ENCODE measurements at places on chromosomes 12 and 14.

- DNase-seq: peak; percentile 81
Measured at GRCh38 chr12:76878899-76879709, at the start of gene CSRP2. Gene CSRP2 (minus strand): TSS chr12:76879019. CDS start chr12:76866260, 12,759 bp downstream.

- DNase-seq: peak; percentile 70
Measured at GRCh38 chr12:106223485-106224354, 24.1 kb downstream of the CKAP4 start.

GRCh38 chr12:46921048-46921763 lies 95.4 kb upstream of the SLC38A4 start:
- peak; percentile 18 for DNase-seq

DNA sequence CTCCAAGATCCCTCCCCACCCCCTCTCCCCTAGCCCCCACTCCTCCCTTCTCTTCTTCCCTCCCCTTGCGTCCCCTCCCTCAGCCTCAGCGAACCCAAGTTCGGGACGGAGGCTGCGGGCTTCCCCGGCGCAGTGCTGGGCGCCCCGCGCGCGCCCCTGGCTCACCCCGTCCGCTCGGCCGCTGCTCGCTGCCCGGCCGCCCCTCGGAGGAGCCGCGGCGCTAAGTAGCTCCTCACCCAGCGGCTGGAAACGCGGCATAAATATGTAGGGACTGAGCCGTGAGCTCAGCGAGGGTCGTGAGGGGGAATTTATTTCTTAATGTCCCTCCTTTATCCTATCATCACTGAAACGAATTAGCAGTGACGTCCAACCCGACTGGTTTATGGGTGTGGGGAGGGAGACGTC lies at the start of gene NOS1:
NOS1 (minus strand) TSS at position 280 of the 405 bp plus-strand sequence. CDS start 30,557 bp downstream, outside the sequence.
- no peak for DNase-seq

DNA sequence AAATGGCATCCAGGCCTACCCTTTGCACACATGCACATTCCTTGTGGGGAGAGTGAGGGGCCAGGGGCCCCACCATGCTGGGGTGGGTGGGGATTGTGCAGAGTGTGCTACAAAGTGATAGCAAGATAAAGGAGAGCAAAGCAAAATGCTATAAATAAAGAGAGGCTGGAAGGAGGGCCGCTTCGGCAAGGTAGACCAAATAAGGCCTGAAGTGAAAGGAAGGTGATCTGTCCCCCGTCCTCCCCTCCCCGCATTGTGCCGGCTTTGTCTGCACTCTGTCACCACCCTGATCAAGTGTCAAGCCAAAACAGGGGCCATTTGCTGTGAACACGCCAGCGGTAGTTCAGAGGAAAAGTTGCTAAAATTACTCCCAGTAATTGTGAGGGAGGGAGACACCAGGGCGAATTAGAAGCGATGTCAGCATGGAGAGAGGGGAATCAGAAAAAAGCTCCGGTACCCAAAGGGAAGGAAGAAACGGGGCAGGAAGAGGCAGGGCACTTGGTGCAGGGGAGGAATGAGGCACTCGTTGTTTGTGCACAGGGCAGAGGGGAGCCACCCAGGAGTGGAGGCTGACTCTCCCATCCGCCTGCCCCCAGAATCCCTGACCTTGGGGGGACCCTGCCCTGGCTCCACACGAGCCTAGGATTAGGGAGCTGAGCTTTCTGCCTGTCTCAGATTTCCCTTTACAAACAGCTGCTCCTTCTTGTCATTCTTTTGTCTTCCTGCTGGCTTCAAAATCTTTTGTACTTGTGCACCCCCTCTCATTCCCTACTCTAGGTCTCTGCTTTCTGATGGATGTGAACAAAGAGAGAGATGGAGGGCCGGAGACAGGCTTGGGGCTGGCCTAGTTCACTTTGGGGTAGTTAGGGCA lies 2.9 kb upstream of the MYH7 start:
- no peak for DNase-seq

GRCh38 chr12:116125084-116125483 lies 152.4 kb downstream of the MED13L start:
- no peak for DNase-seq

DNA sequence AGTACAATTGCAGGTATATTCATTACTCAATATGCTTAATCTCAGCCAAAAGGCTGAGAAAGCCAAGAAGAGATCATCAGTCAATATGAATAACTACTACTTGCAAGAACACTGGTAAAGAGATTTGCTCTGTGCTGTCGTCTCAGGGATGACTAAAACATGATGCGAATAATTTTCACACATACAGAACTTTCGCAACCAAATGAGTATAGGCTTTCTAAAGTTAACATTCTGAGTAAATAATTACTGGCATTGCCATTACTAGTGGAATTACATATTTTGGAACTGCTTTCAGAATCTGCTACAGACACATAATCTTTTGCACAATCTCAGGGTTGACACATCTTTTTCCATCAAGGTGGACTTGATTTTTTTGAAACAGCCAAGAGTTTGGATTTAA lies 24.7 kb downstream of the NCKAP1L start:
- DNase-seq: peak; percentile 86

- DNase-seq: no peak
Measured at GRCh38 chr12:131383291-131383690, 327.6 kb upstream of the SFSWAP start.

DNA sequence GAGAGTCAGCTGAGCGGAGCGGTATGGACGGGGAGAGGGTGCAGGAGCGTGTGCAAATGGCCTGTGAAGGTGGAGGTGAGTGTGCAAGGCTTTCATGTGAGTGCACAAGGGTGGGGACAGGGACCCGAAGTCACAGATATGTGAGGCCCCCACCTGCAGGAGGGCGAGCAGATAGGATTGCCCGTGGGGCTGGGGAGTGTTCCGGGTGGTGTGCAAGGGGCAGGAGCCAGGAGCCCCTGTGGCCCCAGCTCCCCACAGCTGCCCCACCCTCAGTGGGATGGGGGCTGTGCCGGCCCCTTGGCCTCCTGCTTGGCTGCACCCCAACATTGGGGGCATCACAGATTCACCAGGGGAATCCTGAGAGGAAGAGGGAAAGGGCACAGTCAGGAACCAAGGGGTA lies 5.5 kb upstream of the ZNF384 start:
- no peak for DNase-seq

GRCh38 chr14:100007254-100007653 lies 58.0 kb upstream of the EVL start:
- no peak for DNase-seq

DNA sequence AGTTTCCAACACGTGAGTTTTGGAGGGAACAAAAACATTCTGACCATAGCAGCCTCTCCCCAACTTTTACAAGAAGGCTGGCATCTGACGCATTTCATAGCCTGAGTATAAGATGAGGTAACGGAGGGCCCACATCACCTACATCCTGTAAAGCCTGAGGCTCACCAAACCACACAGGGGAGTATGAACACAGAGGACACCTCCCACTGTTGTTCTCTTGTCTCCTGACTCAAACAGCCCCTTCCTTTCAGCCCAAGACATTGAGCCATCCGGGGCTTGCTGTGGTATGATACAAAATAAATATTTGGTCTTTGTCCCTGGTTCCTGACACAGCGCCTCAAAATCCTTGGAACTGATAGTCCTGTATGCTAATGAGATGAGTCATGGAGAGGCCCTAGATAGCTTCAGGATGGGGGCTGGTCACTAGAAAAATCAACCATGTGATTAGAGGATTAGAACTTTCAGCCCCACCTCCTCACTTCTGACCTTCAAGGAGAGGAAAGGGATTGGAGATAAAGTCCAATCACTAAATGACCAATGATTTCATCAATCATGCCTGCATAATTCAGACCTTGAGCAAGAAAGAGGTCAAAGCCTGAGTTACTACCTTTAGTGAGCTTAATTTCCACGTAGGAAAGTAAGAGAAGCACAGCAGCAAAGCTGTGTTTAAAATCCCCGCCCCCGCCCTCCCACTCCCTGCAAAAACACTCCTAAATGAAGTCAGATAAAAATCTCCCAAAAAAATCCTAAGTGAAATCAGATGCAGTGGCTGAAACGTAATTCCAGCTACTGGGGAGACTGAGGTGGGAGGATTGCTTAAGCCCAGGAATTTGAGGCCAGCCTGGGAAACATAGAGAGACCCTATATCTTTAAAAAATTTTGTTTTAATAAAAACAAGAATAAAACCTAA lies 236.4 kb downstream of the PCNX1 start:
- peak; percentile 66 for DNase-seq

DNA sequence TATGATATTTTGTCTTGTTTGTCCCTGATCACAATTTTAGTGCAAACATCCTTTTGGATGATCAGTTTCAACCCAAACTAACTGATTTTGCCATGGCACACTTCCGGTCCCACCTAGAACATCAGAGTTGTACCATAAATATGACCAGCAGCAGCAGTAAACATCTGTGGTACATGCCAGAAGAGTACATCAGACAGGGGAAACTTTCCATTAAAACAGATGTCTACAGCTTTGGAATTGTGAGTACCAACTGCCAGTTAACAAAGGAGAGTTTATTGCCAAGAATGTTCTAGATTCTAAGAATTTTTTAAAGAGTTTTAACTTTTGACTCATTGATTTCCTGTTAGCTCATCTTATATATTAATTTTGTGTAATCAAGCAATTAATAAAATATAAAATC lies 55.4 kb downstream of the IRAK3 start:
- no peak for DNase-seq

DNA sequence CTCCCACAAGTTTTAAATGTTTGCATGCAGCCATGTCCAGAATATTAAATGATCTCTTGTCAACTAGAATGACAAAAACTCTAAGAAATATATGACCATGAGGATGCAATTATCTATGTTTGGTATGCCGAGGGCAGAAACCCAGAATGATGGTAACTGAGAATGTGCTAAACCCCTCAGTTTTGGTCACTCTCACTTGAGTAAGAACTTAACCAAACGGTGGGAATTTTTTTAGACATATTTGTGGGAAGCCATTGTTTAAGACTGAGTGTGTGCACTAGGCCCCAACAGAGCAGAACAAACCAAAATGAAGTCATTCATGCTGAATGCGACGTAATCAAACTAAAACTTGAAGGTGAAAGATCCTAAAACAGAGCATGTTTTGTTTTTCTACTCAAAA lies 1927.9 kb upstream of the SEL1L start:
- DNase-seq: no peak

DNA sequence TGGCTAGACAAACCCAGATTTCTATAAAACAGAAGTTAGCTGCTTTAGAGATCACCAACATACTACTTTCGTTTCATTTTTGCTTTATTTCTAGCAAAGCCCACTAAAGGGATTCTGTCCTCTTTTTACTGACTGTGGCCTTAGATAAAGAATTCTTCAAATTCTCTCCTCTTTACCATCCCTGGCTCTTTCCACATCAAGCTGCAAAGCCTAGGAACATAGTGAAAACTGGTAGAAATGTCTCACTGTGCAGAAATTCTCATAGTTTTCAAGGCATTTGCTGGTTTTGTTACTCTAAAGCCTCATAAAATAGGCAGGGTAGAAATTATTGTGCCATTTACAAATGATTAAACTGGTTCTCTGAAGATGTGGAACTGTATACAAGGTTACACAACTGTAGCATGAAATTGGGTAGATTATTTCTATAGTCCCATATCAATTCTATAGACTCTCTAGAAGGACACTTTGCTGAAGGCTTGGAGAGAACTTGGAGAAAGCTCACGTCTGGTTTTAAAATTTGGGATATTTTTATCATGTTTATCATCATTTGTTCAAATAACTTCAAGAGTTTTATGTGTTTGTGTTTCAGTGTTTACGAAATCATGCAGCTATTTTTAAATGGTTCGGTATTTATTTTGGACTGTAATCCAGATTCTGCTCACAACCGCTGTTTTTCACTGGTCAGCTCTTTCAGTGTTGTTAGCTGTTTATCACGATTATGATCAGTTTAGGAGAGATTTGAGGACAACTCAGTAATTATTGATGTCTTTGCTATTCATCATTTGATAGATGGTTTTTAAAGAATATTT lies 36.7 kb upstream of the CSRP2 start:
- no peak for DNase-seq

GRCh38 chr12:2276288-2277033 lies 223.7 kb downstream of the CACNA1C start:
- DNase-seq: no peak

DNA sequence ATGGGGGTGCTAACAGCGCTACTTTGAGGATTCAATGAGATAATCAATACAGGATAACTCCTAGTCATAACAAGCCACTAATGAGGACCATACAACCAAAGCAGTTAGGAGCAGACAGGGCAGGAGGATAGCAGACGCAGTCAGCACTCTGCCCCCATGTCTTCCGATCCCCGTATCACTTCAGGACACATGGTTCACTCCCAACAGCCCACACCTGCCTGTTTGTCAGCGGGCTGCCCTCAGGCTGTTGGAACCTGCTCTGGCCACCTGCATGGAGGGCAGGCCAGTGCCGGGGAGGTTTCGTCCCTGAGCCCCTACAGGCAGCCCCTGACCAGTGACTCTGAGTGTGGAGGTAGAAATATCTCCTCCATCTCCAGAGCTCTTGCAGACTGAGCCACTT lies 37.1 kb upstream of the LTBP2 start:
- DNase-seq: no peak

DNA sequence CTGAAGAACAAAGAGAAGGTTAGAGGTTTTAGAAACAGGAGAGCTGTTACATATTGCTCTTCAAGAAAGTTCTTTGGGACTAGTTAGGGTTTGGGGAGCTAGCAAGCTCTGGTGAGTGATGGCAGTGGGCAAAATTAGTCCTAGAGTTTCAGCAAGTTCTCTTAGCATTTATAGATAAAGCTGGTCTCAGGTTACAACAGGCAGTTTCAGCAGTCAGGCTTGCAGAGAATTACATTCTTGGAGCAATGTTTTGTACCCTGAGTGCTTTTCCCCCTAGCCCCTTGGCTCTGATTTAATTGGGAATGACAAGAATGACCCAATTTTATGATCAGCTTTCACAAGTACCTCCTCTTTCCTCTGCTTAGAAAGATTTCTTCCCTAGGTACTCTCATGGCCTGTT lies 21.4 kb upstream of the EID3 start:
- no peak for DNase-seq

DNA sequence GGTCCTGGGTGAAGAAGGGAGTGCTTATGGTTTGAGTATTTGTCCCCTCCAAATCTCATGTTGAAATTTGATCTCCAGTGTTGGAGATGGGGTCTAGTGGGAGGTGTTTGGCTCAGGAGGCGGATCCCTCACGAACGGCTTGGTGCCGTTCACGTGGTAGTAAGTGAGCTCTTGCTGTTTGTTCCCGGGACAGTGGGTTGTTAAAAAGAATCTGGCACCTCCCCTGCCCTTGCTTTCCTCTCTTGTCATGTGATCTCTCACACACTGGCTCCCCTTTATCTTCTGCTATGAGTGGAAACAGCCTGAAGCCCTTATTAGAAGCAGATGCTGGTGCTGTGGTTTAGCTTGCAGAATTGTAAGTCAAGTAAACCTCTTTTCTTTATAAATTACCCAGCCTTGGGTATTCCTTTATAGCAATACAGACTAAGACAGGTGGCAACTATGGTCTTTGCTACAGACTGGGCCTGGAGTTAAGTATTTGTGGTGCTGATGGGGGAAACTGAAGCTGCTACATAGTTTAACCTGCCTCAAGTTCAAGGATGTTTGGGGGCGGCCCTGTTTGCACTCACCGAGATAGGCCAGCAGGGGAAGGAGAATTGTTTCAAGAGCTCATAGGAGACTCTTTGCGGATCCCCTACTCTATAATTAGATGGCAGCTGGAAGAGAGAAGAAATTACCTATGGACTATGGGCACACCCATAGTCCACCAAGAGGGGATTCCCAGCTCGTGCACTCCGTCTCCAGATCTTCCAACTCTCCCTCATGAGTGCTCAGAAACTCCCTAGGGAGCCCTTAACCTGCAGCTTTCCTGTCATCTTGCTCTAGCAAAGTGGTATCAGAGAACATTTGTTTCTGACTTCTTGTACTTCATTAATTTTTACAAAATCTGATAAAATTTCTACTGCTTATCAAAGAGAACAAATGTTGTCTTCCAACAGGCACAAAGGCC lies 164.6 kb downstream of the SLC15A5 start:
- DNase-seq: no peak

Measured in suppressor macrophage treated with lipopolysaccharide for 4 hours (primary cell).